Activated T-cell treated with anti-CD3 and anti-CD28 coated beads for 1 hour (primary cell): ENCODE measurements at places on chromosomes 7 and 10.
A peak's percentile ranks its signal among the peaks of the same experiment; 100 is the strongest.

- no peak for DNase-seq
Measured at GRCh38 chr7:220151-220841, 27.9 kb downstream of the FAM20C start.

DNA sequence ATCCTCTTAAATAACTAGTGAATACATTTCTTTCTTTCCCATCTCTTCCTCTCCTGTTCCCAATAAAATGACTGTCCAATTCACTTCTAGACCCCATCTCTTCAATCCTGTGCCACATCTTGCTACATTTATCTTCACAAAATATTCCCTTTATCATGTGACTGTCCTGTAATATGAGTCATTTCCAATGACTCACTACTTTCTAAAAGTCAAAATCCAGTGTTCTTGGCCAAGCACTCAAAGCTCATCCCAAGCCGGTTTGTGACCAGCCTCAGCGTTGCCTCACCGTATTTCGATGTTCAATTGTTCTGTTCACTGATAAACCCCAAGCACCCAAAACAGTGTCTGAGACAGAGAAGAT lies 104.7 kb downstream of the PARD3 start:
- DNase-seq: no peak

DNA sequence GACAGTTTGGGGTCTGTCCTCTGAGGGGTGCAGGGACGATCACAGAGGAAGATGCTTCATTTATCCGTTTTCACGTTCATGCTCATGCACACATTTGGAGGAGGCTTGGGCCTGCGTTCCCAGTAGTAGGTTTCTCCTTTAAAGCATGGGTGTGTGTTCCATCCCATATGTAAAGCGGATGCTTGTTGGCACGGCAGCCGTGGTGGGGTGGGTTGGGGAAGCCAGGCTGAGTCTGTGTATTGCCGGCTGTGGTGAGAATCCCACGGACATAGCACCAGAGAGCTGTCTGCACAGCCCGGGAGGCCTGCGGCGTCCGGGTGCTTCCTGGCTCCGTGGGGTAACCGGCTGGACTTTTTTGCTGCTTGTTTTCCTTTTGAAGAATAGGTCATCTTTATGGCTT lies 440 bp downstream of the JAKMIP3 start:
- DNase-seq: no peak

GRCh38 chr7:6071406-6071805 lies 40.2 kb downstream of the ANKRD61 start:
- no peak for DNase-seq

GRCh38 chr7:22481726-22482125 lies 18.3 kb downstream of the STEAP1B start:
- no peak for DNase-seq

GRCh38 chr7:122305475-122306319 lies 1.1 kb upstream of the FEZF1 start:
- DNase-seq: no peak

GRCh38 chr7:76222839-76223238 lies 21.1 kb downstream of the SRRM3 start:
- no peak for DNase-seq

GRCh38 chr7:82406937-82407336 lies 36.6 kb downstream of the CACNA2D1 start:
- no peak for DNase-seq

DNA sequence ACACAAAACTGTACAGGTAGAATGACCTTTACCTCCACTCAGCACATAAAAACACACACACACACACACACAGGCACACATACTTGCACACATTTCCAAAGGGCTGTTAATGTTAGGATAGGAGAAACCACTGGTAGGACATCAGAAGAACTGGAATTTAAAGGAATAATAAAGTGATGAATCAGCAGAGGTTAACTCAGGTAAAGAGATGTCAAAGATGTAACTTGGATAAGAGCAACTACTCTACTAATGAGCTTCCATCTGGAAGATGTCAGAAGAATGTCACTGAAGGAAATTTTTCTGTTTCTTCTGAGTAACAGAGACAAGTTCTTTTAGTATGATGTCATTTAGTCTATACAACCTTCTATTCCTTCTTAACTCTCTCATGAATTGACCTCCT lies 26.4 kb upstream of the GPR37 start:
- no peak for DNase-seq

DNA sequence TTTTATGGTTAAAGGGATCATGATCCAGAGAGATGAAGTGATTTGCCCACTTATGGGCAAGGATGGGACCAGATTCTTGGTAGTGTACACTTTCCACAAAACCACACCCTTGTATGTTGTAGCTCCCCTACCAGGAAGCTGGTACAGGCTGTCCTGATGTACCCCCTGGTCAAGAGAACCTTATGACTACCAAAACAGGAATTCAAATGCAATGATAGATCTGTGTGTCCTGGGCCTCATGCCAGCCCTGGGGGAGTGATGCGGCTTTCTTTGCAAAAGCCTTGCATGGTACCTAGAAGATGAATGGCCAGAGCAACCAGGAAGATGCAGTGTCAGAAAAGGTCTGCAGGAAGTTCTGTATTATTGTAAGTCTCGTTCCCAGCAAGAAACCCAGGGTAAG lies 94.9 kb upstream of the AGK start:
- no peak for DNase-seq

DNA sequence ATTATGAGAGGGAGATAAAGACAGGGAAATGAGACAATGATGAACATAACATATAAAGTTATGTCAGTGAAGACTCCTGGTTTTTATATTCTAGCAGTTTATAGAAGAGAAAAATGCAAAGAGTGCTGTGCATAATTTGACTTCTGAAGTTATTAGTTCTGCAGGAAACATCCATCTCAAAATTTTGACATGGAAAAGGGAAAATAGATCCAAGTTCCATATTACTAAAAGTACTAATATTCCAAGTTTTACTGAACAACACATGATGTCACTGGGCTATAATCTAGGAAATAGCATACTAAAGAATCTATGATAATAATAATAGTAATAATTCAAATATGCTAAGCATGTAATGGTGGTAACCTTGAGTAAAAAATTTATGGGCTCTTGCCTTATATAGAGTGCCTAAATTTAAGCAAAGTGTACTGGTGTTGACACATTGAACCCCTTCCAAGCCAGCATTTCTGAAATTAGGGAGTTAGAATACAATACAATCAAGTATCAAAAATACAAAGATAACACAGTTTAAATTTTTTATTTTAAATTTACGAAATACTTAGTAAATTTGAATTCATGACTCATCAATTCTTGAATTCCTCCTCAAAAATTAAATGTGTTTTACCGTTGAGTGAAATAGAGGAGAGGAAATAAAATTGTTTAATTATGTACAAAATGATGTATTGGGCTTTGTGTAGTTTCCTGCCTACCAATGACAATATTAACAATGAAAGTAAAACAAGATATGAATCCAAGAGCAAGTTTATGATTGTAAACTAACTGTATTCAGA lies 102.8 kb upstream of the KCND2 start:
- DNase-seq: no peak

DNA sequence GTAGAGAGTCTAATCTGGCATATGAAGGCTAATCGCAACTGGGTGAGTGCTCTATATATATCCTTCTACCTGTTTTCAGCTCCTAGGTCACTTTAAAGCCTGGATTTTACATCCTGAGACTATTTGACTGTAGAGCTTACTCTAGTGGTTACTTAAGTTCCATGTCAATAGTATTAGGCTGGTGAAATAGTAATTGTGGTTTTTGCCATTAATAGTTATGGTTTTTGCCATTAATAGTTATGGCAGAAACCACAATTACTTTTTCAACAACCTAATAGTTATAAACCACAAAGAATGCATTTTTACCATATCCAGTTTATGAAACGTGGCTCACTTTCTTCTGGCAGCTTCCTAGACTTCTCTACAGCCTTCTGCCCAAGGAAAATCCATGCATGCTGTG lies 263.1 kb upstream of the KIAA1217 start:
- DNase-seq: no peak

- DNase-seq: no peak
Measured at GRCh38 chr7:154198481-154198880, 146.3 kb downstream of the DPP6 start.

DNA sequence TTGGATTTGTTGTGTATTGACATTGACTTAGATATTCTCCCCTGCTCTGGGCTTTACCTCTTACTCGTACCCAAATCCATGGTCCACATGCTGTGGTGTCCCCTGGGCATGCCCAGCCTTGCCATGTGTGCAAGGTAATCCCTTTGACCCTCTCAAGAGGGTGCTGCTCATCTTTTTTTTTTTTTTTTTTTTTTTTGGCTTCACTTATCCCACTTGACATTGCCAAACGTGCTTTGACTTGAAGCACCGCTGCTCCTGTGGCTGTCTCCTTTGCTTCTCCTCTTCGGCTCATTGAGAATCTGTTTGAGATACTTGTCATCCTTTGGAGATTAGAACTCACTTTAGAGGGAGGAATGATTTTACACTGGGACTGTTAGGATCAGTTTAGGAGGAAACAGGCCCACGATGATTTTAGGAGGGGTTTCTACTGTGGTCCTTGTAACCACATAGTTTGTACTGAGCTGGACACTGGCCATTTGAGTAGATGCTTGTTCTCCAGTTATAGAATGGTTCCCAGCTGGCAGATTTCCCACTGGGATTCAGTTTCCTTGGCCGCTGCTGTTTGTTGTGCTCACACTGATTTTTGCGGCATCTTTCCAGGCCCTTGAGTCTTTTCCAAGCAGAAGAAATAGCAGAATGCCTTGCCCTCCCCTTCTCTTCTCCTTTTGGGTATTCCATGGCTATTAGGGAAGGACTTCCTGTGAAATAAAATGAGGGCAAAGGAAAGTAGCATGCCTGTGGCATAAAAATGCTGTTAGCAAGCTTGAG lies 184.8 kb downstream of the AUTS2 start:
- no peak for DNase-seq

DNA sequence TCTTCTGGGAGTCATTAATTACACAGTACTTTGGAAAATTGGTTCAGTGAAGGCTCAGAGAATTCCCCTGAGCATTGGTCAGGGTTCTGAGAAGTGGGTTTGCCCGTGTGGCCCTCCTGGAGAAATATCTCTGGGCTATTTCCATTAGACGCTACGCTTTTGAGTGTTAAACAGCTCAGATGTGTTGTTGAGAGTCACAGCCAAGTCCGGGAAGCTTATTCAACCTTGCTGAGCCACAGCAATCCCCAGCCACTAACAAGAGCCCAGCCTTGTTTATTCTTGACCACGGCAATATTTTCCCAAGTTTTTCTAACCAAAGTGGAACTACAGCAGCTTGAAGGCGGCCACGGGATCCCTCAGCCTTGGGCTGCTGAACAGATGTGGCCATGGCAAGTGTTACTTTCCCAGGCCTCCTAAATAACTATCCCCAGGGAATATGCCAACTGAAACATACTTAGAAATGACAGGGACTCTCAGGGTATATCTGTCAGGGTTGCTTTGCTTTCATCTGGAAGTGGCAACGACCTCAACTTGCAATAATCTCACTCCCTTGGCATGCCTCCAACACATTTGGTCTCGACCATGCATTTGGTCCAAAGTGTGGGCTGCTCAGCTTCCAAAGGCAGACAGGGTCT lies 214.7 kb downstream of the EMX2 start:
- no peak for DNase-seq

- no peak for DNase-seq
Measured at GRCh38 chr7:1889556-1890181, 219.6 kb downstream of the ELFN1 start.

GRCh38 chr7:142557971-142558582 lies 191.2 kb upstream of the PRSS1 start:
- DNase-seq: peak; percentile 37

- no peak for DNase-seq
Measured at GRCh38 chr7:158685693-158686092, 18.9 kb downstream of the NCAPG2 start.

GRCh38 chr7:140358412-140359051 lies 39.8 kb downstream of the SLC37A3 start:
- DNase-seq: no peak

GRCh38 chr10:103543617-103544525 lies 50.4 kb downstream of the NEURL1 start:
- DNase-seq: no peak

GRCh38 chr7:77458786-77459185 lies 42.6 kb upstream of the GSAP start:
- no peak for DNase-seq

GRCh38 chr7:87339373-87339897 lies 6.0 kb upstream of the CROT start:
- DNase-seq: no peak

DNA sequence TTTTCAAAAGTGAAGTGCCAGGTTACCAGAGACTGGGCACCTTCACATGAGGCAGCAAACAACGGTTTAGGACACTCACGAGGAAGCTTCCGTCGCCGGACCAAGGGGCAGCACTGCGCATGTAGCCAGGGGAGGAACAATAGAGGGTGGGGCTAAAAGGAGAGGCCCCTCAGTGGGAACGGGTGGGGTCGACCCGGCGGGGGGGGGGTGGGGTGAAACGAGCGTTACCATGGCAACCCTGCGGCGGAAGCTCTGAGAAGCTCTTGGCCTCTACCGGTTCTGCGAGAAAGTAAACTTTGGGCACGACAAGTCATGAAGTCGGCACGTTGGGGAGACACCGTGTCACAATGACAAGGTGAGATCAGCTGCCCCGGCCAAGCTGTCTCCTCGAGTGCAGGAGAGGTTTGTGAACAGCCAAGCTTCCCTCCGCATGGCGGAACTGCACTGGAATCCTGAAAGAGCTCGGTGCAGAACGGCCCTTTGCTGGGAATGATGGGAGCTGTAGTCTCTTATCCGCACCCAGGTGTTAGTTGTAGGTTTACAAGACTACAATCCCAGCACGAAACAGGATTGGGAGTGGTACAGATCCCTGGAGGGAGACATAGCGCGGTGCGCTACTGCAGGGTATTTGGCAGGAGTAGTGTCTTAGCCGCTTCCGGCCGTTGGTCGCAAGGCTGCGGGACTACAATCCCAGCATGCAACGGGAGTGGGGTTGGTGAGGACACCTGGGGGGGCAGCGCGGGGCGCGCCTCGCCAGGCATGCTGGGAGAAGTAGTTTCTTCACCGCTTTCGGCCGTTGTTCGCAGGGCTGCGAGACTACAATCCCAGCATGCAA lies 72.8 kb upstream of the ZNF722 start:
- peak; percentile 82 for DNase-seq

GRCh38 chr10:21522631-21523406 lies 2.7 kb downstream of the SKIDA1 start:
- no peak for DNase-seq

DNA sequence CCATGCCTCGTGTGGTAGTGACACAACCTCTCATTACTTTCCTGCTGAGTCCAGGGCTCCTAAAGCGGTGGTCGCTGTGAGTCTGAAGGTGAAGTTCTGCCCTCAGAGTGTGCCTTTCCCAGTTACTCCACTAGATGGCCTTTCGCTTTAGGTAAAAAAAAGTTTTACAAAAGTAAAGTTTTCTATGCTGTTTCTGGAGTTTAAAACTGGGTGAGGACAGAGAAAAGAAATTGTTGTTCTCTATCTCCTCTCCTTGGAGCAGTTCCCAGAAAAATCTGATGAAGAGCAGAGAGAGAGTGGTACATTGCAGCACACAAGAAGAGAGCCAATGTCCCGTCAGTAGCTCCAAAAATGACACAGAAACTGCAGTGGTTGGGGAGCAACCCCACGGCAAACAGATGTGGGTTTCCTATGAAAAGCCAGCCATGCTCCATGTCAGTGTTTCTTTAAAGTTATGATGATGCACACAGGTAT lies 257.1 kb downstream of the GLI3 start:
- no peak for DNase-seq
